CD4-positive, CD25-positive, alpha-beta regulatory T cell (primary cell): ENCODE measurements at places on chromosomes 4 and X.

GRCh38 chrX:50114113-50114512, 86.7 kb downstream of the AKAP4 start:
- DNase-seq, result no peak
- no peaks in the 10 kb centered on the region for H3K36me3 ChIP-seq
- H3K27me3 ChIP-seq, result no peaks in the 10 kb centered on the region
- no peak overlapping the region for H3K27ac ChIP-seq
- no peaks in the 10 kb centered on the region for H3K4me1 ChIP-seq

GRCh38 chr4:99578714-99579113, 4.1 kb downstream of the MTTP start:
- H3K27ac ChIP-seq, result no peak overlapping the region
- H3K4me1 ChIP-seq, result no peaks in the 10 kb centered on the region
- peaks cover 23% of the 10 kb centered on the region for H3K27me3 ChIP-seq
- no peak overlapping the region for H3K4me3 ChIP-seq
- H3K36me3 ChIP-seq, result no peaks in the 10 kb centered on the region
- no peak for DNase-seq

GRCh38 chr4:101977076-101977475, 186.5 kb downstream of the BANK1 start:
- DNase-seq, result no peak
- no peak overlapping the region for H3K27ac ChIP-seq
- no peak overlapping the region for H3K4me3 ChIP-seq
- H3K27me3 ChIP-seq, result no peaks in the 10 kb centered on the region
- H3K36me3 ChIP-seq, result no peaks in the 10 kb centered on the region

DNA sequence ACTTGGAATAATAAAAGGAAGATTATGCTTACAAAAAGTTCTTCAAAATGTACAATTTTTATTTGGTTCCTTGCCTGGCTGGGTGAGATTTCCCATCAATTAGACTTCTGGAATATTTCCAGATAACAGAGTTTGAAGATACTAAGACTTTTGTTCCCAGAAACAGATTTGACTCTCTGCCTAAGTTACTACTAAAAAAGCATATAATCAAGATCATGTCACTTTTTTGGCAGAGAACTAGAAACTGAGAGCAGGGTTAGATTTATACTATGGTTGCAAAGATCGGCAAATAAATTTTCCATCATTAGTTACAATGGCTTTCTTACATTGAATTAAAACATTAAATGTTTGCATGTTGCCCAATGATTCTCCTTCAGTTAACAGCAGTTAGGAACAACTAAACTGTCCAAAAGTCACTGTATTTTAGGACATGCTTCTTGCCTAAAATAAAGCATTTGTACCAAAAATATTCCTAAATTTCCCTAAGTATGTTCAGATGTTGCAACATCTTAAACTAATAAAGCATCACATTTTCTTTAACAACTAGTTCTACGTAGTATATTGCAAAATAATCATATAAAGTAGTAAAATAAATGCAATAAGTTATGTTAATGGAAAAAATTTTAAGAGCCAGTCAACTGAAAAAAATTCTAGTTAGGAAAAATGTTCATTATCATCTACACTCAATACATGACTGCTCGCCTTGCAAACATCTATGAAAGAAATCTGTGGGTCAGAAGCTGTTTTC, 73.0 kb downstream of the SEC24D start:
- H3K27me3 ChIP-seq, result no peaks in the 10 kb centered on the region
- no peak for DNase-seq
- H3K4me3 ChIP-seq, result no peak overlapping the region
- no peak overlapping the region for H3K27ac ChIP-seq
- peaks cover 47% of the 10 kb centered on the region for H3K36me3 ChIP-seq

GRCh38 chr4:122781486-122781885, 45.1 kb upstream of the FGF2 start:
- H3K27me3 ChIP-seq, result peaks cover 6% of the 10 kb centered on the region
- H3K4me1 ChIP-seq, result no peaks in the 10 kb centered on the region
- DNase-seq, result no peak
- no peaks in the 10 kb centered on the region for H3K36me3 ChIP-seq
- no peak overlapping the region for H3K27ac ChIP-seq

DNA sequence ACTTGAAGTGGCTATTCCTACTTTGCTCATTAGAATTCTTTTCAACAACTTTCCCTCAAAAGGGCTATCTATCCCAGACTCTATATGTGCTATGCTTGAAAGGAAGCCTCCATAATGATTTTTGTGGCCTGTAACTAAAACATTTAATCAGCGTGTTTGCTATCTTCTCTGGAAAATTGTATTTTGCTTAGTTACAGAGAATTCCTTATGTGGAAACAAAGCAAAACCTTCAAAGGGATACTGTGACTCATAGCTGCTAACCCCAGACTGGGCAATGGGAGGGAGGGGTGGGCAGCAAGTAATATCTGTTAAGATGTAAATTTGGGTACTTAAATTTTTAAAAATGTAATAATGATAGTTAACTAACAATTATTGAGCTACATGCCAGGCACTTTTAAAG, 3.7 kb downstream of the SLC25A14 start:
- peaks cover 5% of the 10 kb centered on the region for H3K4me1 ChIP-seq
- no peak overlapping the region for H3K27ac ChIP-seq
- no peaks in the 10 kb centered on the region for H3K27me3 ChIP-seq

DNA sequence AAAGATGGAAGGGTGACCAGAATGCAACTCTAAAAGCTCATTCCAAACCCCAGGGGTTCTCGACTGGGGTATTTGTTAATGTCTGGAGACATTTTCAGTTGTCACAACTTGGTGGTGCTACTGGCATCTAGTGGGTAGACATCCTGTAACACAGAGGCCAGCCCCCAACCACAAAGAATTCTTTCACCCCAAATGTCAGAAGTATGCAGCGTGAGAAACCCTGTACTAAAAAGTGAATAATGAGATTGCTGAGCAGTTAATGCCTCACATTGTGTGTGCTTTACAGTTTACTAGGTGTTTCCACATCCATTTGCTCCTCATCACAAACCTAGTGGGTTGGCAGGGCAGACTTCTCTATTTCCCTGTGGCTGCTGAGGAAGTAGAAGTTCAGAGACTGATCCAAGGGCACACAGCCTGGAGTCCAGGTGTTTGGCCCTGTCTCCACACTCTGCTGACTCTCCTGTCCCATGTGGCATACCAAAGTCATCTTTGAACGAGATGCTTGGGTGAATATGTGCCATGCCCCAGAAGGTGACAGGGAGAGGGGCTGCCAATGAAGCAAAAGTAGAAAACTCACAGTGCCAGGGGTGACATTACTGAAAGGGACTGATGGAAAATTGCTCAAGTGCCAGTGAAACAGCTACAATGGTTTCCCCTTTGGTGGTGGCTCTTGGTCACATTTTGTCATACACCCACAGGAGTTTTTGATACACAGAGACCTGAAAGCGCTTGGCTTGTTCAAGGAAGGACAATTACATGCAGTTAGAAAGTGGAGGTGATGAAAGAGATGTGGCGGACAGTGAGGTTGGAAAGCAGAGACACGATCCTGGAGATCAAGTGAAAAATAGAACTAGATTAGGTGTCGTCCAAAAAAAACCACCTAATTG, 10.1 kb upstream of the TMEM154 start:
- no peaks in the 10 kb centered on the region for H3K36me3 ChIP-seq
- no peaks in the 10 kb centered on the region for H3K27me3 ChIP-seq
- H3K4me1 ChIP-seq, result no peaks in the 10 kb centered on the region
- H3K4me3 ChIP-seq, result no peak overlapping the region
- no peak overlapping the region for H3K27ac ChIP-seq

GRCh38 chr4:101348995-101349800, 1.9 kb upstream of the PPP3CA start:
- no peak for DNase-seq
- no peaks in the 10 kb centered on the region for H3K36me3 ChIP-seq
- H3K27me3 ChIP-seq, result peaks cover 28% of the 10 kb centered on the region
- no peak overlapping the region for H3K4me3 ChIP-seq
- no peak overlapping the region for H3K27ac ChIP-seq

- H3K27me3 ChIP-seq, result no peaks in the 10 kb centered on the region
- no peak for DNase-seq
- H3K27ac ChIP-seq, result peak overlapping the region; percentile 29
- peaks cover 18% of the 10 kb centered on the region for H3K4me1 ChIP-seq
Observed at GRCh38 chrX:136616987-136617685, 30.8 kb upstream of the CD40LG start.

GRCh38 chrX:19064175-19064574, 58.1 kb downstream of the ADGRG2 start:
- no peak for DNase-seq
- H3K27me3 ChIP-seq, result no peaks in the 10 kb centered on the region
- no peaks in the 10 kb centered on the region for H3K4me1 ChIP-seq
- no peak overlapping the region for H3K27ac ChIP-seq
- no peaks in the 10 kb centered on the region for H3K36me3 ChIP-seq

DNA sequence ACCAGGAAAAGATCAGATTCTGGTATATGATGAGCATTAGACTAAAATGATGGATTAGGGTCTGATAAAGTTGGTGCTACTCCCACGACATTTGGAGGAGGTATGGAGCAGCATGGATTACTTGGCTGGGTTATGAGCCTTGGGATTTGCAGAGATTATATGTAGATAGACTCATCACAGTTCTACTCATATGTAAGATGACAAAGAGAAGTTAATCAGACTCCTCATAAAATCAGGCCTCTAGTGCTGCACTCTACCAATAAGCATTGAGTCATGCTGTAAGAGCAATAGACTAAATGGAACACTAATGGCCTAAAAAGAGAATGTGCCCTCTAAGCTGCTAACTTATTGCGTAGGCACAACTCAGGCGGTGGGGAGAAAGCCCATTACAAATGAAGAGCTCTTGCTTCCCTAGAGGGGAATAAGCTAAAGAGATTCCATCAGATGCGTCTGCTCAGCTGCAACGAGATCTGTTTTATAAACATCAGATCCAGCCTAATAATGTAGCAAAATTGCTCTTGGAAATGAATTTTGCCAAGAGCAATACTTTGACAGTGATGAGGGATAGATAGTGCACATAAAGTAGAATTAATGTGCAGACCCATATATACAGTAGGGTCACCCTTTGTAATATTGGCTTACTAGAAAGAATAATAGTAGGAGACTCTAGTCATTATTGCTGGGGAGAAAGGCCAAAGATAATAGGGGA, 17.5 kb downstream of the LIAS start:
- H3K36me3 ChIP-seq, result peaks cover 17% of the 10 kb centered on the region
- no peak for DNase-seq
- H3K27me3 ChIP-seq, result no peaks in the 10 kb centered on the region
- H3K4me3 ChIP-seq, result no peak overlapping the region
- H3K27ac ChIP-seq, result no peak overlapping the region

DNA sequence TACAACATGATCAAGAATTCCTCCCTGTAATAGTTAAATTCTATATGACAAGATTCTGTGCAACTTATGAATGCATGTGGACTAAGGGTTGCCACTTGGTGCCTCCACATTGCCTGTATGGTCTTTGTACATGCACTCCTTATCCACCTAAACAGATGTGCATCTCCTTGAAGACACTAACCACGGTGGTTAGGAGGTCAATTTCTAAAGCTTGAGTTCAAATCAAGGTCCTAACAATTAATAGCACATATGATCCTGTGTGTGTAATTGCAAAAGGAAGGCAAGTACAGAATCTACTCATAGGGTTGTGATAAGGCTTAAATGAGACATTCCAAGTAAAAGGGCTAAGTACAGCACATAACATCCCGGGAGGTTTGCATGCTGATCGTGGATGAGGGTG, 1.5 kb upstream of the IL21 start:
- H3K4me3 ChIP-seq, result no peak overlapping the region
- no peaks in the 10 kb centered on the region for H3K27me3 ChIP-seq
- DNase-seq, result no peak
- H3K4me1 ChIP-seq, result no peaks in the 10 kb centered on the region

DNA sequence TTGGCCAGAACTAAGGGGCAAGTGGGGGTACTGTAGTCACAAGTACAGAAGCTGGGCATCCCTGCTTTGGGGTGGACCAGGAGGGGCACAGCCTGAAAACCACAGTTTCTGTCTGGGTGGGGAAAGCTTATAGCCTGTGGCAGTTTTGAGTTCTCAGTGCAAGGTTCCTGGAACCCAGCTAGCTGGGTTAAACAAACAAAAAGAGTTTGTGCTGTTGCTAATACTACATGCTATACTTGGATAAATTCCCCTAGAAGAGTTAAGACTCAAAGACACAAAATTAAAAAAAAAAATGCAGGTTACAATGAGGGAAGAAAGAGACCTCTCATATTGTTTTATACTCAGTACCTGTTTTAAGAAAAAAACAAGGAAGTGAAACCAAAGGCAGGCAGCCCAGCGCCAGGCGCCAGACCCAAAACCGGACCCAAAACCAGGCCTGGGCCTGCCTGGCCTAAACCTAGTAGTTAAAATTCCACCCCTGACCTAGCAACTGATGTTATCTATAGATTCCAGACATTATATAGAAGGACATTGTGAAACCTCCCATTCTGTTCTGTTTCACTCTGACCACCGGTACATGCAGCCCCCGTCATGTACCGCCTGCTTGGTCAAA, 50.8 kb downstream of the SLC2A9 start:
- DNase-seq, result no peak
- no peak overlapping the region for H3K4me3 ChIP-seq
- no peak overlapping the region for H3K27ac ChIP-seq
- H3K4me1 ChIP-seq, result no peaks in the 10 kb centered on the region

GRCh38 chrX:100687128-100687527, 43.1 kb downstream of the SRPX2 start:
- no peaks in the 10 kb centered on the region for H3K27me3 ChIP-seq
- no peak overlapping the region for H3K27ac ChIP-seq
- no peak for DNase-seq
- H3K4me3 ChIP-seq, result no peak overlapping the region

DNA sequence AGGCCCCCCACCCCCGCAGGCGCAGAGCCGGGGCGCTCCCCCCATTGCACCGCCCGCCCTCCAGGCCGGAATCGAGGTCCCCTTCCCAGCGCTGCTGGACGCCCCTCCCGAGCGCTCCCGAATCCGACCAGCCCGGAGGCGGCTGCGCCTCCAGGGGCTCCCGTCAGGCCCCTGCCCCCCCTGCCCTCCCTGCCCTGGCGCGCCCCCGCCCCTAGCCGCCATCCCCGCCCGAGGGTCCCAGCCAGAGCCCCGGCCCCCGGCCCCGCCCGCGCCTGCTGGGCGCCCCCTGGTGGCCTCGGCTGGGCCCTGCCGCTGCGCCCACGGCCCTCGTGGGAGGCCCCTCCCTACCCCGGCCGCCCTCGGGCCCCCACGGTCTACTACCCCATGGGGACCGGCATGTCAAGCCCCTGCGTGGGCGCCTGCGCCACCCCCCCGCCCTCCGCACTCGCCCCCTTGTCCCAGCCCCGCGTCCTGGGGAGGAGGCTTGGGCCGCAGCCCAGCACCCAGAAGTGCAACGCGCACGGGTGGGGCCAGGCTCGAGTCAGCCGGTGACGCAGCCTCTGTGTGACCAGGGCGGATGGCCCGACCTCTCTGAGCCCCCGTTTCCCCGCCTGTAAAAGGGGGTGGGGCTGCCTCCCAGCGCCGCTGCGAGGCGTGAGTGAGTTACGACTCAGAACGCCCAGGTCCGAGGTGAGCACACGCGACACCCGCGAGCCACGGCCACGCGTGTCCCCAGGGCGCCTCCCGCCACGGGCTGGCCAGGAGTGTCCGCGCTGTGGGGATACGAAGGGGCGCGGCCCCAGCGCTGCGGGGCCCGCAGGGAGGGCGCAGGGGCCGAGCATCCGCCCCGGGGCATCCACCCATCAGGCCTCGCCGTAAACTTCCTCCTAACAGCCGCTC, 104.9 kb downstream of the FAM53A start:
- H3K27me3 ChIP-seq, result no peaks in the 10 kb centered on the region
- H3K36me3 ChIP-seq, result no peaks in the 10 kb centered on the region
- peak; percentile 83 for DNase-seq
- peaks cover 5% of the 10 kb centered on the region for H3K4me1 ChIP-seq
- peak overlapping the region; percentile 92 for H3K4me3 ChIP-seq

GRCh38 chrX:131061306-131061705, 3.2 kb downstream of the ARHGAP36 start:
- no peaks in the 10 kb centered on the region for H3K4me1 ChIP-seq
- no peak overlapping the region for H3K27ac ChIP-seq
- H3K36me3 ChIP-seq, result no peaks in the 10 kb centered on the region
- H3K4me3 ChIP-seq, result no peak overlapping the region
- DNase-seq, result no peak
- H3K27me3 ChIP-seq, result no peaks in the 10 kb centered on the region
